ENCODE measurements at places on chromosomes 5 and 9.

GRCh38 chr9:5449521-5450358 is 602 bp upstream of the CD274 start:
- no peak for DNase-seq

- DNase-seq = no peak
Observed at GRCh38 chr5:55993013-55993412, 1.8 kb downstream of the IL6ST start.

DNA sequence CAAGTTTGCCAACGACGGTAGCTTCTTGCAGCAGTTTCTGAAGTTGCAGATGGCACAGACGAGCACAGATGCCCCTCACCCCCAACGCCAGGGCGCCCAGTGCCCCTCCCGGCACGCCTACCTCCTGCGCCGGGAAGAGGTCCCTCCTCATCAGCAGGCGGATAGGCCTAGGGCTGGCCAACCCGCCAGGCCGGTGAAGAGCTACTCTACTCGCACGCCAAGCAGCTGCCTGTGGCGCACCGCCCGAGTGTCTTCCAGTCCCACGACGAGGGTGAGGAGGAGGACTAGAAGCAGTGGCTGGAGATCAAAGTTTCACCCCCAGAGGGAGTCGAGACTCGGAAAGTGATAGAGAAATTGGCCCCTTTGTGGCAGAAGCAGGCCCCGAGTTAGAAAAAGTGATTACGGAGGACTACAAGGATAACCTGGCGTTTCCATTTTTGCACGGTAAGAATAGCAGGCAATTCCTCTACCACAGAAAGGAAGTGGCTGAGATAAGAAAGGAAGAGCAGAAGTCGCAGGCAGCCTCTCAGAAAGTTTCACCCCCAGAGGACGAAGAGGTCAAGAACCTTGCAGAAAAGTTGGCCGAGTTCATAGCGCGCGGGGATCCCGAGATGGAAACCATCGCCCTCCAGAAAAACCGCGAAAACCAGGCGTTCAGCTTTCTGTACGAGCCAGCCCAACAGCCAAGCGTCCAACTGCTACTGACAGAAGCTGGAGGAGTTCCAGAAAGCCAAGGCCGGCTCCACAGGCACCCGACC is 170.4 kb downstream of the HINT1 start:
- DNase-seq = no peak

DNA sequence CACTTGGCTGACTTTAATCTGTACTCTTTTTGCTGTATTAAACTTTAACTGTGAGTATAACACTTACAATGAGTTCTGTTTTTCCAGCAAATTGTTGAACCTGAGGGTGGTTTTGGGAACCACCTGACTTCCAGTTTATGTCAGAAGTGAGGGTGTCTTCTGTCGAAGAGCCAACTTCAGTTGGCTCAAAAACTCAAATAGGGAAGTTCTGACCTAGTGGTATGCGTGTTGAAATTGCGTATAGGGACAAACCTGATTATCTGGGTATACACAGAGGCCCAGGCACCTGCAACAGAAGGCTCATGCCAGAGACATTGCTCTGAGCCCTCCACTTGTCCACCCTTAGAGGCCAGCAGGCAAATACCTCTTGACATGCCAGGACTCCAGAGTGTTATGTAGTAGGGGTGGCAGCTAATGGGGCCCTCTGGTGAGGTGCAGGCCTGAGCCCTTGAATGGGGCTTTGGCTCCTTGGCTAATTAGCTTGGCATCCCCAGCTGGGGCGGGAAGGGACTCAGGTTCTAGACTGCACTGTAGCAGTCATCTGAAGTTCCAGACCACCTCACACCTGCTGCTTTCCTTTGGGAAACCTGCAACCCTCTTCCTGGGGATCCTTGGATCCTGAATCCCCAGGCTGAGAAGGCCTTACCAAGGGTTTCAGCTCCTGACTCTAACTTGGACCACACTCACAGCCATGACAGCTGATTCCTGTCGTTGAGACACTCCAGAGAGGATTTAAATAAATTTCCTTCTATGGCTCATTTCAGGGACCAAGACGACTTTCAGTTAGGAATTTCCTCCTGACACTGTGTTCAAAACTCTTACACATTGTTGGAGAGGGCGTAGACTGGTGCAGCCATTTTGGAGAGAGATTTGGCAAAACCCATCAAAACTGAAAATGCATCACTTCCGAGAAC is 189.6 kb downstream of the HSPA4 start:
- DNase-seq = no peak

Measured in epithelial cell of proximal tubule (primary cell).